Putamen (tissue), 1 donor: ENCODE measurements at places on chromosomes 7 and 10.

GRCh38 chr7:27689150-27689549, 26.5 kb upstream of the HIBADH start:
- no peak for DNase-seq

GRCh38 chr10:102267748-102268147, 22.4 kb downstream of the GBF1 start:
- no peak for DNase-seq

DNA sequence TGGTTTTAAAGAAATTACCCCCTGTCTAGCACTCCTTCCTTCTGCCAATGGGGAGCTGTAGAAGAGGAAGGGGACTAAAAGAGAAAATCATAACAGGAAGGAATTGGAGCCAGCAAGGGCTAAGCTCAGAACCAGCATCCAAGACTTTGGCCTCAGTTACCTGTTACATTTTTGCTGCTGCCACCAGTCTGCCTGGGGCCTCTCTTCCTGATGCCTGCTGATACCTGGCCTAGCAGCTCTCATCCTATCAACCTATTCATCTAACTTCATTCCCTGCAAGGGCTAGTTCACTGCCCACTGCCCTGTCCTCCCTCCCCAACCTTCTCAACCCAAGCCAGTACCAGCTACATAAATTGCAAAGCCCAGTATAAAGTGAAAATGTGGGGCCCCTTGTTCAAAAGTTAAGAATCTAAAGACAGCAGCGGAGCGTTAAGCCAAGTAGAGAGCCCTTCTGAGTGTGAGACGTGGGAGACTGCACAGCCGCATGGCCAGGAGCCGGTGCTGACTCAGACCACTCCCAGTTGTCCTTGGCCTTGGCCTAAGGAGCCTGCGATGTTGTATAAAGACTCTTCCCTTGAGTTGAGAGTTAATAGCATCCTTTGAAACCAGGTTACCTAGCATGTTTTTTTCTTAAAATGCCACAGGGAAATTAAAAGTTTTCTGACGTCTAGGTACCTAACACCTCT, 13.2 kb upstream of the AOC1 start:
- DNase-seq, result no peak

GRCh38 chr10:56880606-56881005, 519.5 kb upstream of the ZWINT start:
- DNase-seq, result no peak

DNA sequence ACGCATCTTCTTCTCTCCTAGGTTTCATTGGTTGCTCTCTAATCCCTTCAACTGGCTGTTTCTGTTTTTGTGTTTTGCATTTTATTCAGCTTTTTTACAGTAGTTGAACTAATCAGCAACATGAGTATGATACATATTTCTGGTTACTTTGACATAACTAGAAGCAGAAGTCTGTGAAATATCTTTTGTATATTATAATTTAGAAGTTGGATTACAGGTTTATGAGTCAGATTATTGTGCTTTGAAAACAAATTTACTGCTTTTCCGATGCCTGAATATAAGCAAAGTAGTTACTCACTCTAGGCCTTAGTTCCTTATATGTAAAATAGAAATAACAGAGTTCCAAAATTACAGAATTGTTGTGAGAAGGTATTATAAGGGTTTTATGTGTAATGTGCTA, 96.2 kb upstream of the MEOX2 start:
- no peak for DNase-seq

GRCh38 chr10:11581213-11581612, 30.2 kb downstream of the USP6NL start:
- no peak for DNase-seq

- no peak for DNase-seq
Observed at GRCh38 chr10:123642697-123643096, 23.5 kb upstream of the GPR26 start.

- no peak for DNase-seq
Observed at GRCh38 chr10:84405662-84406061, 77.3 kb downstream of the CCSER2 start.

DNA sequence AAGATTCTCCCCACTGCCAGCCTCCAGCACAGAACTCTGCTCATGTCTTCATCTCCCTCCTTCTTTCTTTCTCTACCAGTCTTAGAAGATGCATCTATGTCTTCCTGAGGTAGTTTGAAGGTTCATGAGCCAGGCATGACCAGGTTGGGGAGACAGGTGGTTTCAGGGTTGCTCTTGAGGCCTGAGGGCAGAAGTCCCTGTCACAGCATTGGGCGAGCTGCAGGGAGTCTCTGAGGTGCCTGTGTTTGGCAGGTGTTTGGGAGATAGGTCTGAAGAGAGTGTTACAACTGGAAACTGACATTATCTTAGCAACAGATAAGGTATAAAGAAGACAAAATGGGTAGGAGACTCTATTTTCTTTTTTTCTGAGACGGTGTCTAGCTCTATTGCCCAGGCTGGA, 18.7 kb downstream of the PRSS2 start:
- no peak for DNase-seq

GRCh38 chr10:44935966-44936295, 23.7 kb upstream of the RASSF4 start:
- no peak for DNase-seq

- DNase-seq, result no peak
Observed at GRCh38 chr10:124236816-124237215, 143.4 kb upstream of the CHST15 start.

GRCh38 chr10:61321041-61321857, 131.9 kb downstream of the TMEM26 start:
- no peak for DNase-seq
